ENCODE measurements at places on chromosomes 3 and 15.

GRCh38 chr3:129715854-129716253 lies 109.4 kb upstream of the PLXND1 start:
- no peak for DNase-seq

DNA sequence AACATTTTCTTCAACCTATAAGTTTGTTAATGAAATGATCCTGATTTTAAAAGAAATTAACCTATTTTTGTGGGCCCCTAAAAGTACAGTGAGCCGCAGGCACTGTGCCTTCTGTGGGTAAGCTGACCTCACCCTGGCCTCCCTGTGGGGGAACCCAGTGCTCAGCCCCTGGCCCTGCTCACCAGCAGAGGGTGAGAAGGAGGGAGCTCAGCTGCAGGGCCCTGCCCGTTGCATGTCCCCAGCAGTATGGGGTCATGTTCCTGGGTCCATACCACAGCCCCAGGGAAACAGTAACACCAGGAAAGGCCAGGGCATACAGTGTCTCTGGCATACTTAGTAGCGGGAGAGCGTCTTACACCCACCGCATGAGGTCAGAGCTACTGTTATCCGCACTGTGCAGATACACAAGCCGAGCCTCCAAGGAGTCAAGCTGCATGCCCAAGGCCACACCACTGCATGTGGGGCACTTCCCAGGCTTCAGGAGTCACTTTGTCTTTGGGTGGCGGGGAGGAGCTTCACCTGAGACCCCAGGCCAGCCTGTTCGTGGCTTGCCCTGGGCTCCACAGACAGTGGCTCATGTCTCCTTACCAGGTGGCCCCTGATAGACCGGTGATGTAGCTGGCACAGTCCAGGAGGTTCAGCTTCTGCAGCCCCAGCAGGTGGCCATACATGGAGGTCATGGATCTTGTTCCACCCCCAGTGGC lies 22.6 kb upstream of the EHD4 start:
- DNase-seq, result no peak

- no peak for DNase-seq
Measured at GRCh38 chr15:47678040-47678439, 39.3 kb upstream of the SEMA6D start.

- no peak for DNase-seq
Measured at GRCh38 chr3:23485922-23486321, 282.8 kb downstream of the UBE2E2 start.

DNA sequence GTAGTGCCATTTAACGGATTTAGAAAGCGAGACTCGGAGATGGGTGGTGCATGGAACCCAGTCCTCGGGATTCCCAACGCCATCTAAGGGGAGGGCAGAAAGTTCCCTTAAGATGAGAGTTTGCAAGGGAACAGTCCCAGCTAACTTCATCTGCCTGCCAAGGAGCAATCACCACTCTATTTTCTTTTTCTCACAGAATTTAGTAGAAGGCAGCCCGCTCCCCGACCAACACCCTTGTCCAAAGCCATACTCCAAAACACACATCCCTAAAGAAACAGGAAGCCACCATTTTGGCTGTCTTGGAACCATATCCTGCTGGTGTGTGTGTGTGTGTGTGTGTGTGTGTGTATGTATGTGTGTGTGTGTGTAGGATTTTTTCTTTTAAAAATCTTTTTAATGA lies 7.1 kb upstream of the FGD5 start:
- DNase-seq, result no peak

- DNase-seq, result no peak
Measured at GRCh38 chr15:41919954-41920538, 26.2 kb upstream of the SPTBN5 start.

- DNase-seq, result no peak
Measured at GRCh38 chr15:36109943-36110658, 469.3 kb upstream of the CDIN1 start.
